ENCODE measurements at places on chromosomes 2 and 18.

DNA sequence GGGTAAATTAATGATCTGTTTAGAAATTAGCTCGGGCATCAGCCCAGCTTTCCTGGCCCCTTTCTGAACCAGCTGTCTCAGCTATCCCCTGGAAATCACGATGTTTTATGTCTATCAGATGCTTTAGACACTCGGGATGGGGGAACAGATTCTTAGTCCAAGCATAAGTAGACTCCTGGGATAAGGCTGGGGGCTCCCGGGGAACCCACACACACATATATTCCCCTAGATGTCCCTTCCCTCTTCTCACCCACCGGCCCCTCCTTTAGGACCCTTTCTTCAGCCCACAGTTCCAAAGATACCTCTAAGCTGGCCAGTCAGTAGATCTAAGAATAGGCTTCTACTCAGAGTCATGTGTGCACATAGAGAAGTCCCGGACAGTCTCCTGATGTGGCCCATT is 151.5 kb upstream of the COPS8 start:
- DNase-seq, result no peak

- no peak for DNase-seq
These were observed at the start of gene TEX51 for GRCh38 chr2:126898636-126899035. Gene TEX51 (plus strand): TSS chr2:126898890. CDS start chr2:126898919, 29 bp downstream.

- no peak for DNase-seq
These were observed 7.5 kb upstream of the HAAO start for GRCh38 chr2:42799881-42800280.

- DNase-seq, result no peak
These were observed 86.4 kb upstream of the MAP4K3 start for GRCh38 chr2:39523308-39524044.

GRCh38 chr2:176820371-176820932 is 392.1 kb upstream of the HNRNPA3 start:
- no peak for DNase-seq
